ENCODE measurements at places on chromosomes 5 and 9.

DNA sequence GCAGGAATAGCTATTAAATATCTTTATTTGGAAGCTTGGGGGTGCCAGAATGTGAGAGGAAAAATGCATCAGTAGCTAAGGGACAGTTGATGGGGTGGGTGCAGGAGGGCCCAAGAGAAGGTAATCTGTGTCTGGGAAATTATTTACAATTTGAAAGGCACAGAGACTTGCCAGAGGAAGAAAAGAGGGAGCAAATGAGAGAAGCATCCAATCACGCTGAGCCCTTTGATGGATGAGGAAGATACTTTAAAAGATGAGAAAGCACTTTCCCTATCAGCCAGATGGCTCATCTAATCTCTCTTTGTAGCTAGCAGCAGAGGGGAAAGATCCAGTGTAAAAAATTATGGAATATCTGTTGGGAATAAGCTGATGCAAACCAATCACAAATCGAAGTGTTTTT lies 57.0 kb upstream of the ABCA1 start:
- DNase-seq = no peak

DNA sequence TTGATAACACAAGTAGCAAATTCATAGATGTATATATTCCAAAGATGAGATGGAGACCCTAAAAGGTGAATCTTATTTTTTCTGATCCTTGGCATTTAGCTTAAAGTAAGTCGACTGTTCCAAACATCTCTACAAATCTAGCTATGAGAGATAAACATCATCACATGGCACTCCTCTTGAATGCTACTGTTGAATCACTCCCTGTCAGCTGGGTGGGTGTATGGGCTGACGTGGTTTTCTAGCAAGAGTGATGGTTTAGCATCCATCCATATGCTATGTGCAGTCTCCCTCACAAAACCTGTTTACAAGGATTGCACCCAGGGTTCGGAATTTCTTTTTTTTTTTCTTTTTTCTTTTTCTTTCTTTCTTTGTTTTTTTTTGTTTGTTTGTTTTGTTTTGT lies 13.8 kb downstream of the ACO1 start:
- DNase-seq = no peak

- DNase-seq = no peak
Measured at GRCh38 chr5:5616247-5616895, 193.9 kb downstream of the ICE1 start.

- DNase-seq = no peak
Measured at GRCh38 chr5:15852217-15852616, 327.4 kb downstream of the MARCHF11 start.

DNA sequence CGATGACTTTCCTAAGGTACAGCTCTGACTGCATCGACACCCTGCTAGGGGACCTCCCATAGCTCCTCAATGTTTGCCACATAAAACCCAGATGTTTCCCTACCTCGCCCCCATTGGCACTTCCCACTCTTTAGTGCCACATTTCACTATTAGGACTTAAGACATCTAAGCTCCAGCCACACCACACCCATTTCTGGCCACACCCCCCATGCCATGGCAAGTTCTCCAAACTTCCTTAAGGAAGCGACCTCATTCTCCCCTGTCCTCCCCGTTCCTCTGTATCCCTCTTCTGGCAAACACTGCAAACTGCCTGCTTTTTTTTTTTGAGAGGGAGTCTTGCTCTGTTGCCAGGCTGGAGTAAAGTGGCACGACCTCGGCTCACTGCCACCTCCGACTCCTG lies 62.9 kb downstream of the USP20 start:
- DNase-seq = no peak

GRCh38 chr5:149030392-149030791 lies 32.5 kb downstream of the SH3TC2 start:
- DNase-seq = no peak

GRCh38 chr5:172525996-172526360 lies 71.7 kb upstream of the SH3PXD2B start:
- DNase-seq = no peak
